ENCODE measurements at places on chromosomes 7 and 10.
A peak's percentile ranks its signal among the peaks of the same experiment; 100 is the strongest.

DNA sequence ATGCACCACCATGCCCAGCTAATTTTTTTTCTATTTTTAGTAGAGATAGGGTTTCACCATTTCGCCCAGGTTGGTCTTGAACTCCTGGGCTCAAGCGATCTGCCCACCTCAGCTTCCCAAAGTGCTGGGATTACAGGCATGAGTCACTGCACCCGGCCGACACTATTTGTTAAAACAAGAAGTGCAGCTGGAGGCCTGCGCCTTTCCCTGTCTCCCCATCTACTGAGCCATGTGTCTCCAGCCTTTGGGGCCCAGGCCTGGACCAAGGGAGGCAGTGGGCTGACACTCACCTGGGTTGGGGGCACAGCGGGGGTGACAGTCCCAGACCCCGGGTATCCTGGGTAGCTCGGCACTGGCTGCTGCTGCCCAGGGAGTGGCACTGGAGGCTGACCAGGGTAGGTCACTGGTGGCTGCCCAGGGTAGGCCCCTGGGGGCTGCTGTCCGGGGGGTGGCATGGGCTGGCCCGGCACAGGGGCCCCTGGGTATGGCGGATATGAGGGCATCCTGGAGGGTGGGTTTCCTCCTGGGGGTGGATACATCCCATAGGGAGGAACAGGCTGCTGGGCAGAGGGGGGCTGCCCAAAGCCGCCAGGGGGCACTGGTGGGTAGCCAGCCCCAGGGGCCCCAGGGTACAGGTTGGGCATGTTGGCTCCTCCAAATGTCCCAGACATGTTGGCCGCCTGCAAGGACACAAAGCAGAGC is 36.3 kb downstream of the PLAC9 start:
- DNase-seq, result no peak

DNA sequence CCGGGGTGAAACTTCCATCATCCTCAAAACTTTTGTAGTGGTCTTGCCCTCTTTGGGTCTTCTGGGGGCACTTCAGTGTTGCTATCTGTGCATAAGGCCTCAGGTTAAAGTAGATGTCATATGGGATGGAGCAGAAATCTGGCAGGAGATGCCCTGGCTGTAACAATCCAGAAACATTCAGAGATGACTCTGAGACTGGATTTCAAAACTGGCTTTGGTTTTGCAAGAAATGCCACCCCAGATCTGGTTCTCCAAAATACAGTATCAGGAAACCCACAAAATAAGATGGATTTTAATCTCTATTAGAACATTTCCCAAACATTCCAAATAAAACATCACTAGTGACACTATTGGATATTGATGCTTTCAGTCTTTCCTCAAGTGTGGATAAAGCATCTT is 191.5 kb downstream of the REEP3 start:
- DNase-seq, result no peak

DNA sequence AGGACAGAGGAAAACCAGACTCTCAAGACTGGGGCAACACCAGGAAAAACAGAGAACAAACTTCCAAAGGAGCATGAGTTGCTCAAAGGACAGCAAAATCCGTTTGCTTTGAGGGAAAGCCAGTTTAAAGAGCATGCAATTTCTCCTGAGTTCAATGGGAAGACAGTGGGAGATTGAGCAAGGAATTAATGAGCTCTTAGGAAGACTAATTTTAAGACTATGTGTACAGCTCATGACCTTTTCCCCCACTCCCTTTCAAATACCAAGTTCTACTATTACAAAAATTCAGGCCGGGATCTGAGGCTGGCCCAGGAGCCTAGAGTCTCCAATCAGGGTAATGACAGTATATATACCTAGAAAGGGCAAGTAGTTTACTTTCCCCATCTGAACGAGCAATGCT is 79.2 kb downstream of the EPDR1 start:
- peak; percentile 50 for DNase-seq

DNA sequence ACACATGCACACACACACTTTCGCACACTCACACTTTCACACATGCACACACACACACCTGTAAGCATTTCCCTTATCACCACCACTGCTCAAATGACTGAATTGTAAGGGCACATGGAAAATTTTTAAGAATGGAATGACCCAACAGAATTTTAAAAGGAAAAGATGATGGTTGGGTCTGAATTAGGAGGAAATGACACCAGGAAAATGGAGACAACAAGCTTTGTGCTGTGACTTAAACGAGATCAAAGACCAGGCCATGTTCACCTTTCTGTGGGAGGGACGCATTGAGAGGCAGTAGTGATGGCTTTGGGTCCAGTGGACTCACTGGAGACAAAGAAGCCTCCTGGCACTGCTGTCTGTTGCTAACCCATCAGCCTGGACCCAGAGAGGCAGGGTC is 16.7 kb upstream of the C10orf71 start:
- no peak for DNase-seq

DNA sequence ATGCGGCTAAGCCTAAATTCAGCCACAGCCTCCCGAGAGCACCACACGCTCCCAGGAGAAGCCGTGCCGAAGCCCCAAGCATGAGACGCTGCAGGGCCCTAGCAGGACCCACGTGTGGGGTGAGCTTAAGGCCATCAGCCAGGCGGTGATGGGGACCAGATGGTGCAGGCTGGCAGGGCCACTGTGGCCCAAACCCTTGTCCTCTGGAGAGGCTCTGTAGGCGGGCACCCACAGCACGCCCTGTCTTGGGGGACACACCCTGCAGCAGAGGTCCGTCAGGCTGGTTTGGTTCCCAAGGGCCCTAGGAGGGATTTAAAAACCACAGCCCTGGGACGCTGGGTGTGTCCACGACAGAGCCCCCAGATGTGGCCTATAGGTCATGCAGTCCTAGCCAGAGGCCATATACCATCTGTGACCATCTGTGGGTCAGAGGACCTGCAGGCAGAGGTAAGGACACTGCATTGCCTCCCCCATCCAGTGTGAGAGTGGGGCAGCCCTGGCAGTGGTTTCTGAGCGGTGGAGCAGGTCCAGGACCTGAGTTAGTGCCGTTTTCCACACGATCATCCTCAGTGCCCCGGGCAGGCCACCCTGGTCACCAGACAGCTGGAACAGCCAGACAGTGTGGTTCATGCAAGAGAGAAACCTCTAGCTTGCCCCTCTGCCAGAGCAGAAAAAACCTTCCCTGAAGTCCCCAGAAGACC is 39.6 kb upstream of the INPP5A start:
- DNase-seq, result no peak

GRCh38 chr7:158267742-158268435 is 319.7 kb downstream of the PTPRN2 start:
- DNase-seq, result no peak

GRCh38 chr7:137741443-137741842 is 105.3 kb downstream of the DGKI start:
- no peak for DNase-seq

GRCh38 chr7:26340476-26341018 is 48.9 kb downstream of the SNX10 start:
- DNase-seq, result no peak

GRCh38 chr7:43647673-43648472 is 65.0 kb downstream of the STK17A start:
- peak; percentile 100 for DNase-seq

- DNase-seq, result no peak
Measured at GRCh38 chr7:39451901-39452300, 114.3 kb upstream of the YAE1 start.

- peak; percentile 87 for DNase-seq
Measured at GRCh38 chr7:41425926-41426325, 277.0 kb downstream of the INHBA start.

Data from astrocyte (in vitro differentiated cells and primary cell).